ENCODE measurements at places on chromosomes 3 and 15. TPM values are rescaled to one million over a fixed set of nuclear protein-coding genes. Genes with fewer than 3 reads are reported as not detected.

MASP1 gene
- total RNA-seq = not detected

AP3S2 gene
- total RNA-seq = 24.7 TPM

SLC24A5 gene
- total RNA-seq = not detected

CLPX gene
- 57.2 TPM for total RNA-seq

GABRG3 gene
- not detected for total RNA-seq

CCR1 gene
- total RNA-seq = 22.6 TPM
